Activated T-helper 1 cell treated with Interleukin-2 at 50 U/mL for 16 hours (primary cell): ENCODE measurements at places on chromosomes 16 and 17.

DNA sequence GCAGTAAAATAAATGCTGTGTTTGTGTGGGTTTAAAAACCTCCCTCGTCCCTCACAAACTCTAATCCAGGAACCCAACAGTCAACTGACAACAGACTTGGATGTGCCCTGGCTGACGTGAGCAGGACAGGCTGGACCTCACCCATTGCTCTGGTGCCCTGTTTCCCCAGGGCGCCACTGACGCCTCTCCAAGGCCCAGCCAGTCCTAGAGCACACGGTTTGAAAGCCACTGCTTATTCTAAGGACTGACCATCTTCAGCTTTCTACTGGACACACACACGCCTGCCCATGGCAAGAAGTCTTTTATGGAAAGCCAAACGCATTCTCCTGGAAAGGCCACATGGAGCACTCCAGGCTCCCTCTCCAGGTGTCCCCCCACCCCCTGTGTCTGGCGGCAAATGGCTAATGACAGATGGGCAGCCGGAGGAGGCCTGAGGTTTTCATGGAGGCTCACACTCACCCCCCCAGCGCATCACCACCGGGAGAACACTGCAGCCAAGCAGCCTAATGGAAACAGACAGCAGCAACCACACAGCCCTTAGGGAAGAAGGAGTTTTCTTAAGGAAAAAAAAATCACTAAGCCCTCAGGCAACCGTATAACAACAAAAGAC, 319.2 kb downstream of the SOX9 start:
- DNase-seq: no peak

DNA sequence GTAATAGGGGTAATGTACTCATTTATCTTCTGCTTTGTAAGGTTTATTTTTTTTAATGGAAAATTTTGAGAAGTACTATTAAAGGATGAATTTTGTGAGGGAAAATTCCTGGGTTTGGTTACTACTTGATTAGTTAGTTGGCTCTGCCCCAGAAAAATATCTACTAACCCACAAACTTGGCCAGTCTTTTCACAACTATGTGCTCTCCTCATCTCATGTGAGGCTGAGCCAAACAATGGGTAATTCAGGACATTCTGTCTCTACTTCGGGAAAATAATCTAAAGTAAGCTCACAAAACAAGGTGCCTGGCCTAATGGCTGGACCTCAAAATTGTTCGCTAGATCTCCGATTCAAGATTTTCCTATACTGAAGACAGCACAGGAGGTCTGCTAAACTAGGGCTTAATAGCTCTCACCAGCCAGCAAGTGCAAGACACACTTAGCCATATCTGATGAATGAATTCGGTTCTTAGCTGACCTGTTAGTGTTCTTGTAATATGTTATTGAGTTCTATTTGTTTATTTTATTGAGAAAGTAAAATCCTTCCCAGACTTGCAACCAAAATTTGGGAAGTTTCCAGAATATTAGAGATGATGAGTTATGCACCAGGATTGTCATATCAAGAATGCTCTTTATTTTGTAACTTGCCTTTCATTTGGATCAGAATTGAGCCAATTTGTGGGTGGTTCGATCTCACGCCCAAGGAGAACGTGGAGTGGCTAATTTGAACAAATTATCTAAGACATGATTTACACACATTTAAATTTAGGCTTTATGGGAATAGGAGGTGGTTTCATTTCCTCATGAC, 5.7 kb downstream of the KCNJ16 start:
- no peak for DNase-seq

GRCh38 chr16:239948-240277, 5.3 kb downstream of the FAM234A start:
- no peak for DNase-seq

GRCh38 chr17:82848022-82848592, 8.3 kb upstream of the ZNF750 start:
- DNase-seq: peak; percentile 23

DNA sequence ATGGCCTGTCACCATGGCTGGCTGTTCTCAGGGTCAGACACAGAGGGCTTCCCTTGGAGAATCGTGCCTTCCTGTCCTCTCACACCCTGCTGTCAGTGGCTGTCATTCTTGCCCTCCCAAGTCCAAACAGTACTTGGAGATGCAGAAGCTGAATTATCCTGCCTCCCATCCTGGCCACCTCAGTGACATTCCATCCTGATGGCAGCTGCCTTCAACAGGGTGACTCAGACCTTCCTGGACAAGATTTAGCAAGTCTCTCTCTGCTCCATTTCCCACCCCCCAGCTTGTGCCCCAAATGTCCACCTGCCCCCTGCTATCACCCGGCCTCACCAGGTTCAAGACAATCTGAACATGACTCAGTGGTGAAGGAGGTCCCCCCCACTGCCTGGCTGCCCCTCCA, 4.8 kb upstream of the KRT36 start:
- DNase-seq: no peak

DNA sequence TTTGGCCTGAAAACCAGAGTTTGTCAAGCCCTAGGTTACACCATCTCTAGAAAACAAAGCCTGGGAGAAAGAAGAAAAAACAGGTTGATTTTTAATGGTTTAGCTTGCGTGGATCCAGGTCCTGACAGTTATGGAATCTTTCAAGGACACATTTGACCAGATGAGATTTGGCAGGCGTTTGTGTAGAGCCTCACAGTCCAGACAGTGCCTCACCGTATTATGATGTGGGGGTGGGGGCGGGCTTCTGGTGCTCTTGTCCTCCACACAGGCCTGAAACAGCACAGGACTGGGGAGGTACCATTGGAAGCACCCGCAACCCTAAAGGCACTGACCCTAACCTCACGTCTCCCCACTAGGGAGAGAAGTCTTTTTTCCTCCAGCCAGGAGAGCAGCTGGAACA, 19.6 kb downstream of the MVP start:
- DNase-seq: no peak

GRCh38 chr17:19724501-19725420, 8.4 kb upstream of the SLC47A2 start:
- peak; percentile 19 for DNase-seq

- DNase-seq: no peak
Observed at GRCh38 chr17:835263-835662, 53.1 kb downstream of the MRM3 start.

DNA sequence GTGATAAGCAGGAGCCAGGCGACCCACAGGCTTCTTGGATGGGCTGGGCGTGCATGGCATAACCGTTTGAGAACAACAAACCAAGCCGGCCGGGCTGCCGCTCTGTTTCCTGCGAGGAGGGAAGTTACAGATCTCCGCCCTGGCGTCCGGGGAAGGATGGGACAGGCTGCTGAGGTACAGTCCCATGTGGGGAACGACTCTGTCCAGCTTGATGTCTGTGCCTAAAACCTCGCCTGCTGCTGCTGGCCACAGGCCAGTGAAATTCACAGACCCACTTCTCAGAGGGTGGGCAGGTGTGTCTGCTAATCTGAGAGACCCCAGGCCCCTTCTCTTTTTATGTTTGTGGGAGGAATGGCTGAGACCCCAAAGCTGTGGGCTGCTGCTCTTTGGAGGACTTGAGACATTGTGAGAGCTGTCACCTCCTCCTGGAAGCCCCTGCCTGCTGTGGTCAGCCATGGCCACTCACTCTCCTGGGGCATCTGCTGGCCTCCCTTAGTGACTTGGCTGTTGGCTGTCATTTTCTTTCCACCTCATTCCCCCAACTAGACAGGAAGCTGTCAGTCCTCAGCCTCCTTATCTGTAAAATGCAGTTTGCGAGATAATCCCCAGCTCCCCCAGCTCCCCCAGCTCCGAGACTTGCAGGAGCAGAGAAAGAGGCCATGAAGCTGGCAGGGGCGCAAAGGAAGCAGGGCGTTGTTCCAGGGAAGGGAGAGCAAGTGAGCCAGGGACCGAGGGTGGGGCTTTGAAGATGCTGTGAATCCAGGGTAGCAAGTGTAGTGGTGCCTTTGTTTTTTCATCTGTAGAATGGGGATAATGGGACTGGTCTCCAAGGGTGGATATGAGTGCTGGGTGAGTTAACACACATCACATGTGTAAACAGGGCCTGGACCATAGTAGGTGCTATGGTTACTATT, 51.0 kb downstream of the CMIP start:
- DNase-seq: no peak

GRCh38 chr16:55273959-55274358, 50.0 kb upstream of the IRX6 start:
- no peak for DNase-seq

DNA sequence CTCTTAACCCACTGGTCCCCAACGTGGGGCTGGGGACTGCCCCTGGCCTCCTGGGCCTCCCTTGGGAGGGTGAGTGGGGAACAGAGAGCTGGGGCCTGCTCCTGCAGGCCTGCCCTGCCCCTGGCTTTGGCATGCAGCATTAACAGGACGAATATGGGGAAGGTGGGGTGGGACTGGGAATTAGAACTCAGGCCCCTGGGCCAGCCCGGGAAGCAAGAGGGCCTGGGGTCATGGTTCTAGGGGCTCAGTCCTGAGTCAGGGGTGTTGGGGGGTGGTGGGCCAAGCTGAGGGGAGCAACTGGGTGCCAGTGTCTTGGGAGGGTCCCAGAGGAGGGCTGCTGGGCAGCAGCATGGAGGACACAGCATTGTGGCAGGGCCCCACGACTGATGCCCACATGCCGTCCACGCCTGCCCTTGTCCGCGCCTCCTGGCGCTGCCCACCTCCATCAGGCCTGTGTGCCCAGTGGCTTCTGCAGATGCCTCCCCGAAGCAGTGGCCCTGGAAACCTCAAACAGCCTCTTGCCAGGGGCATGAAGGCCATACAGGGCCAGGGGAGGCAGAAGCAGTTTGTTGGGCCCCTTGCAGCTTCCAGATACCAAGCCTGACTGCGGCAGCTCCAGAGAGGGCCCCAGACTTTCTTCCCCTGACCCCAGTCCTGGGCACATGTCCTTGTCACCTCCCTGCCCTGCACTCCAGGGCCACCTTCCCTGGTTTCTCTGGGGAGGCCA, 4.8 kb downstream of the MAP2K3 start:
- DNase-seq: no peak

GRCh38 chr16:23670137-23670776, 8.4 kb upstream of the PLK1 start:
- no peak for DNase-seq

GRCh38 chr16:22008215-22009059, 526 bp downstream of the MOSMO start:
- DNase-seq: no peak

- no peak for DNase-seq
Observed at GRCh38 chr17:2450016-2450650, 49.3 kb upstream of the MNT start.

GRCh38 chr16:12582696-12583095, 221.0 kb downstream of the CPPED1 start:
- no peak for DNase-seq

GRCh38 chr16:82460766-82461165, 166.0 kb upstream of the CDH13 start:
- no peak for DNase-seq

DNA sequence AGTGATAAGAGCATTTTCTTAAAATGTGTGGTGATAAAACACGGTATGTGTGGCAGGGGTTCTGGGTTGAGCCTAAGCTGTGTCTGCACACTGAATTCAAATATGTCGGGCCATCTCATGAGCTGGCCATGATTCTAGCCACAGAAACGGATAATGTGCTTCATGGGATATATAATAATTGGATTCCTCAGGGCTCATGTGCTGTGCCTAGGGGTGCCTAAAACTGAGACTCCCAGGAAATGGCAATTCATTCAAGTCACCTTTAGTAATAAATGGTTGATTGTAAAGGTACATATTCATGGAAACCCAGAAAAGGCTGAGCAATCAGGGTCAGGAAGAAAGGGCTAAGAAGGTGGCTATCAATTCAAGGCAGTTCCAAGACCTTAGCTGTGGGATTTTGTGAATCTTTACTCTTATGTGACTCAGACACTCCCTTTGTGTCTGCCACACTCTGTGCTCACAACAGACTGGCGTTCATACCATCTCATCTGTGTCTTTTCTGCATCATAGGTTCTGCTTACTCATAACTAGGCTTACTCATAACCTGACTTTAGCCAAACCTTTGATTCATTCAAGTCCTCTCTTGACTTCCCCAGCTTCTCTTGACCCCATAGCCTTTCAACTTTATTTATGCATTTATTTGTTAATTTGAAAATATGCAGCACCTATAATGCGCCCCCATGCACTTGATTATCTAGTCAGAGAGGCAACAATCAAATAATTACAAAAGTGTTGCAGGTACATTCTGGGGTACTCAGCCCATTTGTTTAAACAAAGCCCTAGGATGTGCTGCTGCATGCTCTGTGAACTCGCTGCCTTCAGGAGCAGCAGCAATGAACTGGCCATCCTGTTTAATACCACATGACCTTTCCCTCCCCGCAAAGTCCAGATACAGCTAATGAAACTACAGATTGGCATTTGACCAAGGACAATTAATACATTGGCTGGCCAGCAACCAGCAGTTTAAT, 28.4 kb upstream of the MED13 start:
- no peak for DNase-seq

- no peak for DNase-seq
Observed at GRCh38 chr17:33642002-33642401, 348.9 kb upstream of the ASIC2 start.

GRCh38 chr16:66635406-66635805, 30.9 kb downstream of the CMTM3 start:
- no peak for DNase-seq
